Activated T-helper 2 cell treated with anti-CD3 and anti-CD28 coated beads, Interferon-gamma antibody, Interleukin-2, Interleukin-4, amounts not matched to agents 10 μg/mL and 5 μg/mL and 100 μg/mL, durations not matched to agents 14 hours and 24 hours and 36 hours (primary cell): ENCODE measurements at places on chromosomes 5 and 9.
A peak's percentile ranks its signal among the peaks of the same experiment; 100 is the strongest.

DNA sequence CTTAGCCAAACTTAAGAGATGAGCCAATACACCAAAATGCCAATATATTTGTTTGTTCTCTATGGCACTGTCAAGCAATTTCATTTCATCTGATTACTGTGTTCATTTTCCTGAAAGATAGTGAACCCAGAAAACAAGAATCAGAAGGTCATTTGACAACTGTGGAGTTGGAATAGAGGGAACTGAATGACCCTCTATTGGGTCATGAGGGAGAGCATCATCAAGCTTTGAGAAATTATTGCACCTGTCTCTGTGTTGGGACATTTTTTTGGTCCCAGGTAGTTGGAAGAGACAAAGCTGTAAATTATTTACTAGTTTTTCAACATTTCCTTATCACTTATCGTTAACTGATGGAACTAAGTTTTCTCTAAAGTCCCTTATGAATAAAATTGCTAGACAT lies 129.4 kb downstream of the GHR start:
- DNase-seq, result no peak

DNA sequence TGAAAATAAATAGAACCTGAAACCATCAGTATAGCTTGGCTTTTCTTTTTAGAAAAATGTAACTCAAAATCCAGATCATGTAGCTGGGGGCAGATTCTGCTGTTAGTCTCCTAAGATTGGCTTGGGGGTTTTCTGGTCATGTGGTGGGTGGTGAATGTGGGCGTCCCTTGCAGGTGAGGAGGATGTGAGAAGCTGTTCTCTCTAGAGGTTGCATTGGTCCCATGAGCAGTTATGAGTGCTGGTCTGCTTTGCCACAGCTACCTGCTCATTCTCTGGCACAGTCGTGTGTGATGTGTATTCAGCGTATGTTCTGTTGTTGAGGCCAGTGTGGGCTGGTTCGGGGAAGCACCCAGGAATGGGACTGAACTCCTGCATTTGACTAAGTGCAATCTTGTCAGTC lies 466.8 kb downstream of the DIRAS2 start:
- DNase-seq, result no peak

- DNase-seq, result no peak
These were observed 70.0 kb upstream of the KLF9 start for GRCh38 chr9:70484232-70485130.

DNA sequence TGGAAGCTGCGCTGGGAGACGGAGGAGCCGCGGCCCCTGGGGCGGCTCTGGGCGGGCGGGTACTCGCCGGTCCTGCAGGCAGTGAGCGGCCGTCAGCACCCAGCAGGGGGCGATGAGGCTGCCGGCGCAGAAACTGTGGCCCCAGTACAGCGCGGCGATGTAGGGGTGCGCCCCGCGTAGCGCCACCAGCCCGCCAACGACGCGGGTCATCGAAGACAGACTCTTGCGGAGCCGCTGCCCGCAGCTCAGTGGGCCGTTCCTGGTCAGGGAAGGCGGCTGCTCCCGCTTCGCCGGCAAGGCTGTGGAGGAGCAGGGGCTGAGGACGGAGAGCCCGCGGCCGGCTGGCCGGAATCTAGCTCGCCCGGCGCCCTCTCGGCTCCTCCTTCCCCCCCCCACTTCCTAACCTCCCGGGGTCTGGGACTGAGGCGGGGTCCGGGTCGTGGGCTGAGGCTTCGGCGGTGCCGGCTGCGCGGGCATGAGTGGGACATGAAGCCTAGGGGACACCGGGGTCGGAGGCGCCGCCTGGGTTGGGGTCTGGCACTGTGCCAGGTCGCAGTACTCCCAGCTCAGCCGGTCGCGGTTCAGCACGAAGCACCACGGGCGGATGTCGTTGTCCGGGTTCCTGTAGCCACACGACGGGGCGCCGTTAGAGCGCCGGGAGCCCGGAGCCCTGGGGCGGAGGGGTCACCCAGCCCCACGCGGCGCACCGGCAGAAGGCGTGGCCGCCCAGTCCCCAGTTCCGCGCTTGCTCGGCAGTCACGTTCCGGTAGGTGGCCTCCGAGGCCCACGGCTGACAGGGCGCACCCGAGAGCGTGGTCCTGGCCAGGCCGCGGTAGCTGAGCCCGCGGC lies 3.6 kb upstream of the PFN3 start:
- DNase-seq, result peak; percentile 81

DNA sequence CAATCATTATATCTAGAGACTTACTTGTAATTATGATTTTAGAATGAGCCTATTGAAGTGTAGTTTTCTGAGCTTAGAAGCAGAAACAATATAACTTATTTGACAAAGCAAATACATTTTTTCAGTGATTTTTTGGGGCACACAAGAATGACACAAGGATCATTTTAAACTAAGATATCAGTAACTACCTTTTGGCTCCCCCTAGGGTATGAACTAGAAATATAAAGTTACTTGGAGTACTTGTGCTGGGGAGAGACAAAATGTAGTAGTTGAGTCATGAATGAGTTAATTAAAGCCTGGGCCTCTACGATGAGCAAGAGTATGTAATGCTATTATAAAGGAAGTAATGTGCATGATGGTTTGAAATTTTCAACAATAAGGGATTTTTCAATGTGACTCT lies 1244.1 kb upstream of the ACO1 start:
- DNase-seq, result no peak
